ENCODE measurements at places on chromosomes 6 and 20.
A peak's percentile ranks its signal among the peaks of the same experiment; 100 is the strongest.

DNA sequence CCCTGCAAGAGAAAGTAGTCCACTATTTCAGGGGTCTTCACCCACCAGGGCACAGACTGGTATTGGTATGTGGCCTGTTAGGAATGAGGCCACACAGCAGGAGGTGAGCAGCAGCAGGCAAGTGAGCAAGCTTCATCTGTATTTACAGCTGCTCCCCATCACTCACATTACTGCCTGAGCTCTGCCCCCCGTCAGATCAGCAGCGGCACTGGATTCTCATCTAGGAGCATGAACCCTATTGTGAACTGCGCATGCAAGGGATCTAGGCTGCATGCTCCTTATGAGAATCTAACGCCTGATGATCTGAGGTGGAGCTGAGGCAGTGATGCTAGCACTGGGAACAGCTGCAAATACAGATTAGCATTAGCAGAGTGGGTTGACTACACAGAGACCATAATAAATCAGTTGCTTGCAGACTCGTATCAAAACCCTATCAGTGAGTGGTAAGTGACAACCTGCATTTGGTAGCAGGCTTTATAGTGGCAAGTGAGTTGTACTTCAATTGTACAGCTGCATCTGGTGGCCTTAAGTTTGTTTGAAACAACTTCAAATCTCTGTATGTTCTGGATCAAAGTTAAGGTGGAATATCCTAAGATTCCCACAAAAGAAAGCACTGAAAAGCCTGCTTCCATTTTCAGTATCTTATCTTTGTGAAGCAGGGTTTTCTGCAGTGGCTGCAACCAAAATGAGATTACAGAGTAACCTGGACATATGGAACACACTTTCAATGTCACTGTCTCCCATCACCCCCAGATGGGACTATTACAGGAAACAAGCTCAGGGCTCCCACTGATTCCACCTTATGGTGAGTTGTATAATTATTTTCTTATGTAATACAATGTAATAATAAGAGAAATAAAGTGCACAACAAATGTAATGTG, 12.8 kb downstream of the C6orf141 start:
- no peak overlapping the region for H3K4me3 ChIP-seq
- no peaks in the 10 kb centered on the region for H3K36me3 ChIP-seq
- H3K4me1 ChIP-seq, result no peaks in the 10 kb centered on the region
- no peak for DNase-seq
- no peaks in the 10 kb centered on the region for H3K27me3 ChIP-seq

DNA sequence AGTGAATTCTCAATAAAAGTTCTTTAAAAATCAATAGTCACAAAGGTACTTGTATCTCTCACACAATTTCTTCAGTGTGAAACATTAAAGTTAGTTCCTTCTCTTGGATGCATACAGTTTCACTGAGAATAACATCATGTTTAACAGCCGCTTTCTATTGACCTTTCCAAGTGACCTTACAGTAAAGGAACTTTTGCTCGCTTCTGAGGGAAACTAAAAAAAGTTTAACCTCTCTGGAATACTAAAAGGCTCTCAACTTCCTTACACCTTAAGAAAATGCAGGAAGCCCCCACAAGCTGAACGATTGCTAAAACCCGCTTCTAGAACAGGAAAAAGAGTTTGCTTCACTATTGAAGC, 1.3 kb downstream of the RRAGD start:
- H3K4me3 ChIP-seq, result peak overlapping the region; percentile 66
- H3K4me1 ChIP-seq, result peaks cover 19% of the 10 kb centered on the region
- no peak overlapping the region for H3K27ac ChIP-seq
- H3K27me3 ChIP-seq, result peaks cover 34% of the 10 kb centered on the region
- peak; percentile 48 for DNase-seq

DNA sequence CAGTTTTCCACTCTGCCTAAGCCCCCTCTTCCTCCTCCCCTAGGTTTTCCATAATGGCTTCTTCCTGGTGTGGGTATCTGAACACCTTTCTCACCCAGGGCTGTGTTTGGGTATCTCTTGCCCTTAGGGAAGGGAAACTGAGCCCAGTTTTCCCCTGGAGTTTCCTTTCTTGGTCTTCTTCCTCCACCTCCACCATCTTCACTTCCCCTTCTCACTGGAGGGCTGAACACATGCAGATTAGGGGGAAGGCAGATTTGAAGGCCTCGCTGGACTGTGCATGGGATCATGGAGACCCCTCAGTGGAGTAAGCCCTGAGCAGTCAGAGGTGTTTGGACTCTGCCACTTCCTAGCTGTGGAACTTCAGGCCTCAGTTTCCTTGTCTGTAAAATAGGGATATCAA, 27.8 kb downstream of the FOXP4 start:
- no peaks in the 10 kb centered on the region for H3K27me3 ChIP-seq
- H3K4me3 ChIP-seq, result no peak overlapping the region
- H3K4me1 ChIP-seq, result peaks cover 16% of the 10 kb centered on the region
- no peak for DNase-seq
- H3K27ac ChIP-seq, result no peak overlapping the region
- H3K36me3 ChIP-seq, result peaks cover 22% of the 10 kb centered on the region

DNA sequence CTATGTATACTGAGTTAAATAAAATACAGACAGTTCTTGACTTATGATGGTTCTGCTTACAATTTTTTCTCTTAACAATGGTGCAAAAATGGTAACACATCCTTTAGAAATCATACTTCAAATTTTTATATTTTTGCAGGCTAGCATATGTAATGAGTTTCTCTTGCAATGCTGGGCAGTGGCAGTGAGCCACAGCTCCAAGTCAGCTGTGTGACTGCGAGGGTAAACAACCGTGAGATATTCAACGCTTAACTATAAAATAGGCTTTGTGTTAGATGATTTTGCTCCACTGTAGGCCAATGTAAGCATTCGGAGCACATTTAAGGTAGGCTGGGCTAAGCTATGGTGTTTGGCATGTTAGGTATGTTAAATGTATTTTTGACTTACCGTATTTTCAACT, 136.1 kb downstream of the PLCB4 start:
- no peaks in the 10 kb centered on the region for H3K4me1 ChIP-seq
- H3K27me3 ChIP-seq, result no peaks in the 10 kb centered on the region
- no peak for DNase-seq
- no peak overlapping the region for H3K4me3 ChIP-seq

GRCh38 chr20:62704341-62704948, 4.2 kb upstream of the NTSR1 start:
- no peak overlapping the region for H3K27ac ChIP-seq
- no peaks in the 10 kb centered on the region for H3K36me3 ChIP-seq
- peaks cover 4% of the 10 kb centered on the region for H3K4me1 ChIP-seq
- H3K27me3 ChIP-seq, result peaks cover 19% of the 10 kb centered on the region
- H3K4me3 ChIP-seq, result no peak overlapping the region
- DNase-seq, result no peak

DNA sequence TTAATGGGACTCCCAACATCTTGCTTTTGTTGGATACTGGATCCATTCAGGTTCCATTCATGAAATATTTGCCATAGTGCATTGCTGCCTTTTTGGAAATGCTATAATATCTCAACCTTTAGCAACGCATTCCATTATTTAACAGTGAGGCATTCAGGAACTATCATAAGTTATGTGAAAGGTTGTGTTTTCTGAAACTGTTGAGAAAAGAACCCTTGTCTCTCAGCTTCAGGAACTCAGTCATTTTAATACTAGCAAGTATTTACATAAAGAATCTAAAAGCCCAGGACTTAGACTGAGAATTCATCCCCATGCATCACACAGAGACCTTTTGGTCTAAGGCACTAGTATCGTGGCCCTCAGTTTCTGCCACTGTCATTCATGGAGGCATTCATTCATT, 24.9 kb upstream of the SASH1 start:
- H3K36me3 ChIP-seq, result no peaks in the 10 kb centered on the region
- H3K4me1 ChIP-seq, result no peaks in the 10 kb centered on the region
- no peak overlapping the region for H3K4me3 ChIP-seq
- no peak for DNase-seq
- no peak overlapping the region for H3K27ac ChIP-seq

DNA sequence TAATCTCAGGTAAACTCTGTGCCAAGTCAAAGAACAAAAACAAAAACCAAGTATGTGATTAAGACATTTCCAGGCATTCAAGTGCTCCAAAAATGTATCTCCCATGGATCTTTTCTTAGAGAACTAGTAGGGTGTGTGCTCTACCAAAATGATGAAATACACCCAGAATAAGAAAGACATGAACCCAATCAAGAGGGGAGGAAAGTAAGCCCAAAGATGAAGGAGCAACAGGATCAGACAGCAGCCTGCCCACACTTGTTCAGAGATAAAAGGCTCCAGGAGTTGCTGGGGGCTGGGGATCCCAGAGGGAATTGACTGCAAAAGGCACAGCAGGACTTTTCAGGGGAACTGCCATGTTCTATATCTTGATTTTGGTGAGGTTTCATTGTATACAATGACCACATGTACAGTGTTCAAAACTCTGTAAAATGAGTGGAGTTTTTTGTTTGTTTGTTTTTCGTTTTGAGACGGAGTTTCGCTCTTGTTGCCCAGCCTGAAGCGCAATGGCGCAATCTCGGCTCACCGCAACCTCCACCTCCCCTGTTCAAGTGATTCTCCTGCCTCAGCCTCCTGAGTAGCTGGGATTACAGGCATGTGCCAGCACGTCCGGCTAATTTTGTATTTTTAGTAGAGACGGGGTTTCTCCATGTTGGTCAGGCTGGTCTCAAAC, 24.4 kb downstream of the GCM1 start:
- no peaks in the 10 kb centered on the region for H3K4me1 ChIP-seq
- H3K36me3 ChIP-seq, result no peaks in the 10 kb centered on the region
- no peak for DNase-seq
- no peak overlapping the region for H3K27ac ChIP-seq
- H3K4me3 ChIP-seq, result no peak overlapping the region

- no peak overlapping the region for H3K4me3 ChIP-seq
- H3K27ac ChIP-seq, result no peak overlapping the region
- peak; percentile 20 for DNase-seq
- H3K4me1 ChIP-seq, result no peaks in the 10 kb centered on the region
These were observed 138.8 kb downstream of the HIVEP1 start for GRCh38 chr6:12150812-12151432.

DNA sequence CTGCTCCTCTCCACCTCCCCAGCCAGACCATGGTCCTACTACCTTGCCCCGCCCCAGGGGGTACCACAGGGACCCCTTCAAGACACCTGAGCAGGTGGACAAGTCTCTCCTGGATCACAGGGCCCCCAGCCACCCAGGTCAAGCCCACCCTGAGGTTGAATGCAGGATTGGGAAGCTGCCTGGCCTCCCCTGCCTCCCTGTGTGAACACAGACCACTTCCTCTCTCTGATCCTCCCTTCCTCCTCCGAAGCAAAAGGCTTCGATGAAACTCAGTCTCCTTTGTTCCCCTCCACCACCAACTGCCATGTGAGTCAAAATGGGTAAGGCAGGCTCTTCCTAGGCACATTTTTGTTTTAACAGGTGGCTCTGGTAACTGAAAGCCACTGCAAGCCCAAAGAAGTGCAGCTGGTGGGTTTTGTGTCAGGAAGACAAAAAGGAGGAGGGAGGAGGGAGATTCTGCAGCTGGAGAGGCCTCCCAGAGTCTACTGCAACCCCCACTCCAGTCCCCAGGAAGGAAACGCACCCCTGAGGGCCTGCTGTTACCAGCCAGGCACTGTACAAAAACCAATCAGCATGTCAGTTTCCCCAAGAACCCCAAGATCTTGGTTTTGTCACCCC, 5.4 kb downstream of the ADA start:
- H3K27me3 ChIP-seq, result no peaks in the 10 kb centered on the region
- H3K4me1 ChIP-seq, result peaks cover 81% of the 10 kb centered on the region
- DNase-seq, result peak; percentile 46
- peak overlapping the region; percentile 30 for H3K27ac ChIP-seq

DNA sequence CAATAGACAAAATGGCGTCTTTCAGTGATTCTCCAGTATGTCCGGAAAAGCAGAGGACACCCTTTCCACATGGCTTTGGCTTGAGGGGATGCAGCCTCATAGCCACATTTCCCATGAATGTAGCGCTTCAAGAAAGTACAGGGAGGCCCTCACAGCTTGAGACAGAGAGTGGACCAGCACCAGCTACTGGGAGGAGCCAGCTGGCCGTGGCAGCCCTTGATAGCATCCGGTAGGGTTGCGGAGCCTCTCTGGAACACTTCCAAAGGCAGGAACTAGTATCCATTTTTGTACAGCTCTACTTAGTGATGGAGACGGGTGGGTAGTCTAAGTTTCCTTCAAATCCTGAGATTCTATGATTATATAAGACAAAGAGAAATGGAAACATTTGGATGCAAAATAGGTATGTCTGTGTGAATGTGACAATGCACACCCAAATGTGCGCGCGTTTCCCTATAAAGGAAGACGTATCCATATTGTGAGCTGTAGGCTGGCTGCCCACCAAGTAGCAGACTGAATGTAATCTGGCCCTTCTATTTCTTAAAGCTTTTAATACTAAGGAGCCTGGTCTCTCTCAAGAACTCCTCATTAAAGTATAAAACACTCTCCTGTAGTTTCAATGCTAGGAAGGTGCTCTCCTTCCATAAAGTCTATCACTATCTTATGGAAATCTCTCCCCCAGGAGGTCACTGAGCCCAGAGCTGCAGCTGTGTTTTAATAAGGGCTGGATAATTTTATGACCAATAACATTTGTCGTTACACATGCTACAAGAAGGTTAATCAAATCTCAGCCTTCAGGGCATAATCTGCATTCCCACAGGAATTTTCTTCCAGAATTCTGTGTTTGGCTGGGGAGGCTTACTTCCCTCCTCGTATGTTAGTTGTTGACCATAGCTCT, 74.0 kb downstream of the SOBP start:
- no peak overlapping the region for H3K4me3 ChIP-seq
- H3K27me3 ChIP-seq, result no peaks in the 10 kb centered on the region
- H3K4me1 ChIP-seq, result no peaks in the 10 kb centered on the region

GRCh38 chr6:45815466-45816125, 200.1 kb downstream of the CLIC5 start:
- H3K27ac ChIP-seq, result no peak overlapping the region
- H3K4me3 ChIP-seq, result no peak overlapping the region
- DNase-seq, result no peak
- peaks cover 5% of the 10 kb centered on the region for H3K27me3 ChIP-seq

- no peaks in the 10 kb centered on the region for H3K4me1 ChIP-seq
- H3K4me3 ChIP-seq, result no peak overlapping the region
- H3K27me3 ChIP-seq, result no peaks in the 10 kb centered on the region
- H3K36me3 ChIP-seq, result no peaks in the 10 kb centered on the region
These were observed 143.0 kb downstream of the FNDC1 start for GRCh38 chr6:159312206-159312605.

DNA sequence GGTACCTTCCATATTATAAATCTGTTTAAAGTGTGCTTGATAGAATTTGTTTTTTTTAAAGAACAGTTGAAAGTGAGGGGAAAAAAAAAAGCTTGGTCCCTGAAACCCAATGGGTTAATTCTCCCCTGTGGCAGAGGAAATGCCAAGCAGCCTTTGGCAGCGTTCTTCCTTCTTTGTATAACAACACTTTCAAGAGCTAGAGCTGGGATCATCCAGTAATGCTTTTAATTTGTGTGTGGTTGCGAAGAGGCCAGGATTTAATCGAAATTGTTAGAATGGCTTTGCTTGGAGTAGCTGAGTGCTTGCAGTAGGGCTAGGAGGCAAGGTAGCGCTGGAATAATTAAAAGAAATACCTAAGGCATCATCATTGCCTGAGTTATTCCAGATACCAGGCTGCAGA, 692.0 kb downstream of the DHX35 start:
- no peak overlapping the region for H3K27ac ChIP-seq
- no peak overlapping the region for H3K4me3 ChIP-seq
- DNase-seq, result no peak

GRCh38 chr6:149043476-149044130, 273.9 kb upstream of the TAB2 start:
- no peak overlapping the region for H3K27ac ChIP-seq
- H3K27me3 ChIP-seq, result no peaks in the 10 kb centered on the region
- H3K4me1 ChIP-seq, result peaks cover 32% of the 10 kb centered on the region
- no peak for DNase-seq
- no peak overlapping the region for H3K4me3 ChIP-seq
